ENCODE measurements at places on chromosomes 13 and 19. TPM values are rescaled to one million over a fixed set of nuclear protein-coding genes. Genes with fewer than 3 reads are reported as not detected.

GRCh38 chr13:111017755-111018459, 97.2 kb upstream of the ARHGEF7 start:
- H3K36me3 ChIP-seq, result peaks cover 2% of the 10 kb centered on the region
- H3K27ac ChIP-seq, result no peak overlapping the region
- H3K4me3 ChIP-seq, result no peak overlapping the region
- DNase-seq, result no peak

- H3K27ac ChIP-seq, result peak overlapping the region; percentile 9
- peak; percentile 73 for DNase-seq
- peaks cover 2% of the 10 kb centered on the region for H3K27me3 ChIP-seq
Measured at GRCh38 chr19:6126335-6126974, 9.0 kb upstream of the ACSBG2 start.

DNA sequence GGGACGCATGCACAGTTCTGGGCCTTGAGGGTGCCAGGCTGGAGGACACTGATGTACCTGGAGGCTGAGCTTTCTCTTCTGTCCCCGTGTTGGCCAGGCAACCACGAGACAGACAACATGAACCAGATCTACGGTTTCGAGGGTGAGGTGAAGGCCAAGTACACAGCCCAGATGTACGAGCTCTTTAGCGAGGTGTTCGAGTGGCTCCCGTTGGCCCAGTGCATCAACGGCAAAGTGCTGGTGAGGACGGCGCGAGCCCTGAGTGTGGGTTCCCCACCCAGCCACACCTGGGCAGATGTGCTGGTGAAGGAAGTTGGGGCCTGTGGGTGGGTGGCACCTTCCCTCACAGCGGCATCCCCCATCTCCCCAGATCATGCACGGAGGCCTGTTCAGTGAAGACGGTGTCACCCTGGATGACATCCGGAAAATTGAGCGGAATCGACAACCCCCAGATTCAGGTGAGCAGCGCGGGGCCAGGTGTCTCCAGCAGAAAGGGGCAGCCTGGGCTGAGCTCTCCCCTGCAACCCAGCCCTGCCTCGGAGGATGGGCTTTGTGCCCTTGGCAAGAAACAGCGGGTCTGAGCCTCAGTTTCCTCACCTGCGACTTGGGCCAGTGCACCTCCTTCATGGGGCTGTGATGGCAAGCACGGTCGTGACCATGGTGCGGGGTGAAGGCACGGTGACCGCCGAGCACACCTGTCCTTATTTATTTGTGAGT, 26.2 kb downstream of the CCDC8 start:
- H3K27ac ChIP-seq, result no peak overlapping the region
- no peaks in the 10 kb centered on the region for H3K4me1 ChIP-seq
- no peaks in the 10 kb centered on the region for H3K27me3 ChIP-seq
- H3K4me3 ChIP-seq, result no peak overlapping the region

The GAPDHS gene
- total RNA-seq, result not detected

The ITGBL1 gene
- not detected for total RNA-seq

The SCAF1 gene
- total RNA-seq, result 75.0 TPM

GRCh38 chr13:43936647-43937046, 56.9 kb downstream of the LACC1 start:
- no peak overlapping the region for H3K27ac ChIP-seq
- no peaks in the 10 kb centered on the region for H3K36me3 ChIP-seq
- no peak overlapping the region for H3K4me3 ChIP-seq
- H3K4me1 ChIP-seq, result no peaks in the 10 kb centered on the region

- no peak overlapping the region for H3K27ac ChIP-seq
- no peaks in the 10 kb centered on the region for H3K27me3 ChIP-seq
- no peaks in the 10 kb centered on the region for H3K36me3 ChIP-seq
- H3K4me1 ChIP-seq, result no peaks in the 10 kb centered on the region
- no peak for DNase-seq
- no peak overlapping the region for H3K4me3 ChIP-seq
Measured at GRCh38 chr13:61470786-61471185, 55.1 kb upstream of the PCDH20 start.

GRCh38 chr19:50505856-50506611, 5.0 kb downstream of the JOSD2 start:
- H3K36me3 ChIP-seq, result peaks cover 15% of the 10 kb centered on the region
- H3K27me3 ChIP-seq, result no peaks in the 10 kb centered on the region
- no peak for DNase-seq
- peaks cover 15% of the 10 kb centered on the region for H3K4me1 ChIP-seq
- no peak overlapping the region for H3K4me3 ChIP-seq
- H3K27ac ChIP-seq, result no peak overlapping the region

DNA sequence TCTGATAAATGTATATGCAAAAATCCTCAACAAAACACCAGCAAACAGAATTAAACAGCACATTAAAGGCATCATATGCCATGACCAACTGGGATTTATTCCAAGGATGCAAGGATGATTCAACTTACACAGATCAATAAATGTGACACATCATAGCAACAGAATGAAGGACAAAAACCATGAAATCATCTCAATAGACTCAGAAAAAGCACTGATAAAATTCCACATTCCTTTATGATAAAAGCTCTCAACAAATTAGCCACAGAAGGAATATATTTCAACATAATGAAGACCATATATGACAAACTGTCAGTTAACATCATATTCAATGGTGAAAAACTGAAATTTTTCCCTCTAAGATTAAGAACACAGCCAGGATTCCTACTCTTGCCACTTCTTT, 691.6 kb downstream of the DIAPH3 start:
- no peak overlapping the region for H3K4me3 ChIP-seq
- H3K36me3 ChIP-seq, result no peaks in the 10 kb centered on the region
- no peak overlapping the region for H3K27ac ChIP-seq
- no peaks in the 10 kb centered on the region for H3K4me1 ChIP-seq
- H3K27me3 ChIP-seq, result peaks cover 6% of the 10 kb centered on the region

DNA sequence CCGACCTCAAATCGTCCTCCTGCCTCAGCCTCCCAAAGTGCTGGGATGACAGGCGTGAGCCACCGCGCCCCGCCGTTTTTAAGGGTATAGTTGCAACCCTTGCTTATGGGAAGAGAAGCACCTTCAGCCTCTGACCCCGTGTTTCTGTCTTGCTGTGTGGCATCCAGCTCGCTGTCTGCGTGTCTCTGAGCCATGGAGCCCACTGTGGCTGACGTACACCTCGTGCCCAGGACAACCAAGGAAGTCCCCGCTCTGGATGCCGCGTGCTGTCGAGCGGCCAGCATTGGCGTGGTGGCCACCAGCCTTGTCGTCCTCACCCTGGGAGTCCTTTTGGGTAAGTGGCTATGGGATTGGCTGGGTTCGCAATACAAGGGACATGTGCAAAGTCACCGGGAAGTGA, 29.5 kb downstream of the TMPRSS9 start:
- no peak overlapping the region for H3K4me3 ChIP-seq
- peaks cover 8% of the 10 kb centered on the region for H3K27me3 ChIP-seq
- no peak overlapping the region for H3K27ac ChIP-seq
- no peaks in the 10 kb centered on the region for H3K36me3 ChIP-seq
- DNase-seq, result no peak

GRCh38 chr19:8459520-8460270, 14.9 kb downstream of the HNRNPM start:
- no peak for DNase-seq
- no peaks in the 10 kb centered on the region for H3K27me3 ChIP-seq
- H3K4me1 ChIP-seq, result peaks cover 44% of the 10 kb centered on the region

DNA sequence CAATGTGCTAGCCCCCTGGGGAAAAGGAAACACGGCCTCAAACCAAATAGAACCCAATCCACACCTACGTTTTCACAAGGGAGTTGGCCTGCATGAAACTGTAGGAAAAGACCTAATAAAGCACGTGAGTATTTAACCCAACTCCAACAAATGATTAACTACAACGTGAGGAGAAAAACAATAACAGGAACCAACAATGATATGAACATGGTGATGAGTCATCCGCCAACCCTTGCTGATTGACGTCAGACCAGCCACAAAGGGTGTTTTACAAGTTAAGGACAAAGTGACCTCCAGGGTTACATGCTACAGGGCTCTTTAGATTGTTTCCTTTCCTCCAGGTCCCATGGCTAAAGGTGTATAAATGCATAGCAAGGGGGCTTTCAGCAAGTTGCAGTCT, 460.5 kb downstream of the COG6 start:
- peaks cover 22% of the 10 kb centered on the region for H3K4me1 ChIP-seq
- H3K36me3 ChIP-seq, result peaks cover 5% of the 10 kb centered on the region
- H3K4me3 ChIP-seq, result peak overlapping the region; percentile 48
- peak overlapping the region; percentile 89 for H3K27ac ChIP-seq
- no peaks in the 10 kb centered on the region for H3K27me3 ChIP-seq

GRCh38 chr19:11577451-11578257, at the start of gene ACP5:
TSS of gene ACP5 (minus strand) at chr19:11577645. CDS start at chr19:11577317, 328 bp downstream.
- peaks cover 2% of the 10 kb centered on the region for H3K36me3 ChIP-seq
- H3K27me3 ChIP-seq, result no peaks in the 10 kb centered on the region
- H3K4me3 ChIP-seq, result peak within 1 kb of the TSS; percentile 77
- peaks cover 22% of the 10 kb centered on the region for H3K4me1 ChIP-seq
- DNase-seq, result no peak

DNA sequence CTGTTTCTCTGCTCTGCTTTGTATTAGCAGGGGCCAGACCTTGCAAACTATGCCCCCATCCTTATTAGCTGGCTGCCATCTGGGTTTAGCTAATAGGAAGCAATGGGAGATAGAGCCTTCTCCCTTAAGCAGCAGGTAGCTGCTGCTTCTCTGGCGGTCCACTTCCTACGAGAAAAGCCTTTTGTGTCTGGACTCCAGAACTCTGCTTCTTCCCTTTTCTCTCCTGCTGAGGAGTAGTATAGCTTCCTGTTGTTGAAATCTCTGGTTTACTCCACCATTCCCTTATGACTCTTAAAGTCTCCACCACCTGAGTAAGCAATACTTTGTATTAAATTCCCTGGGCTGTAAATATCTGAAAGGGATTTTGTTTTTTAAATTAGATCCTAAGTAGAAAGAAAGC, 147.1 kb downstream of the DNAJC15 start:
- peak; percentile 31 for DNase-seq
- no peak overlapping the region for H3K4me3 ChIP-seq
- H3K4me1 ChIP-seq, result no peaks in the 10 kb centered on the region
- no peak overlapping the region for H3K27ac ChIP-seq
- H3K27me3 ChIP-seq, result peaks cover 8% of the 10 kb centered on the region
- H3K36me3 ChIP-seq, result no peaks in the 10 kb centered on the region

GRCh38 chr13:100447831-100448230, 140.8 kb downstream of the GGACT start:
- no peak overlapping the region for H3K27ac ChIP-seq
- no peak for DNase-seq
- H3K36me3 ChIP-seq, result peaks cover 6% of the 10 kb centered on the region
- peaks cover 5% of the 10 kb centered on the region for H3K4me1 ChIP-seq
- H3K4me3 ChIP-seq, result no peak overlapping the region

- no peak overlapping the region for H3K27ac ChIP-seq
- H3K4me1 ChIP-seq, result no peaks in the 10 kb centered on the region
- peaks cover 12% of the 10 kb centered on the region for H3K27me3 ChIP-seq
- H3K4me3 ChIP-seq, result no peak overlapping the region
- DNase-seq, result no peak
Measured at GRCh38 chr13:39266426-39266825, 228.2 kb downstream of the NHLRC3 start.

GRCh38 chr19:4636151-4636717, 3.1 kb upstream of the TNFAIP8L1 start:
- peaks cover 2% of the 10 kb centered on the region for H3K36me3 ChIP-seq
- DNase-seq, result peak; percentile 95
- no peaks in the 10 kb centered on the region for H3K27me3 ChIP-seq
- peaks cover 35% of the 10 kb centered on the region for H3K4me1 ChIP-seq
- H3K27ac ChIP-seq, result no peak overlapping the region

The CEACAM3 gene
- not detected for total RNA-seq

DNA sequence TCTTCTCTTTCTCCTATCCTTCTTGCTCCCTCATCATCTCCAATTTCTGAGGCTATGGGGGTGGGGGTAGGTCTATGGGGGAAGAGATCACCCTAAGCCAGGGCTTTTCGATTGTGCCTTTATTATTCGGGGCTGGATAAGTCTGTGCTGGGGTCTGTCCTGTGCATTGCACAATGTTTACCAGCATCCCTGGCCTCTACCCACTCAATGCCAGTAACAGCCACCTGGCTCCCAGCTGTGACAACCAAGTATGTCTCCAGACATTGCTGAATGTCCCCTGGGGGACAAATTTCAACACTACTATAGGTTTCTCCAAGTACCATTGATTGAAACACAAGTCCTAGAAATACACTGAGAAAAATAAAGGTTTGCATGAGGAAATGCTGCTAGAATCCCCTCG, 13.2 kb downstream of the CBY2 start:
- no peak for DNase-seq
- H3K27me3 ChIP-seq, result peaks cover 6% of the 10 kb centered on the region
- H3K4me3 ChIP-seq, result no peak overlapping the region
- H3K27ac ChIP-seq, result no peak overlapping the region
- no peaks in the 10 kb centered on the region for H3K4me1 ChIP-seq
- no peaks in the 10 kb centered on the region for H3K36me3 ChIP-seq

DNA sequence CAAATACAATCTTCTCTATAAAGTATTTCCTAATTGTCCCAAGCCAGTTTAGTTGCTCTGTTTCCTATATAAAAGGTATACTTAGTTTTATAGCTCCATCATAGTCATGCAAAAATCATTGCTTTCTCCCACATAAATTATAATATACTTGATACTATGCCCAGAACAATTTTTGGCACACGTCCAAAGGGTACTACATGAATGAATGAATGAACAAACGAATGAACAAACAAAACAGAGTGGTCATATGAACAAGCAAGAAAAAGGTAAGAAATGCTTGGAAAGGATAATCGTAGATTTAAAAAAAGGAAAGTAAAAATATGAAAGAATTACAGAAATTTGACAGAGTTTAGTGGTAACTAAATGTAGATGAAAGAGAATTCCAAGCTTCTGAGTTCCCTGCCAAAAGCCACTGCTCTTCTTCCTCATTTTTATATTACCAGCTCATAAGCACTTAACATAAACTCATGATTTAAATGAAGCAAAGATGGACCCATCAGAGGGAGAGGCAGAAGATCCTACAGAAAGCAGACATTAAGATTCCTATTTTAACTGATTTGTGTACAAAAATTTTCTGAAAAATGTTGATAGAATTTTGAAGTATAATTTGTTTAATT, 123.2 kb downstream of the ENOX1 start:
- no peak overlapping the region for H3K4me3 ChIP-seq
- peaks cover 8% of the 10 kb centered on the region for H3K4me1 ChIP-seq
- peaks cover 8% of the 10 kb centered on the region for H3K27me3 ChIP-seq
- H3K36me3 ChIP-seq, result no peaks in the 10 kb centered on the region
- no peak for DNase-seq

The ASF1B gene
- 90.2 TPM for total RNA-seq

DNA sequence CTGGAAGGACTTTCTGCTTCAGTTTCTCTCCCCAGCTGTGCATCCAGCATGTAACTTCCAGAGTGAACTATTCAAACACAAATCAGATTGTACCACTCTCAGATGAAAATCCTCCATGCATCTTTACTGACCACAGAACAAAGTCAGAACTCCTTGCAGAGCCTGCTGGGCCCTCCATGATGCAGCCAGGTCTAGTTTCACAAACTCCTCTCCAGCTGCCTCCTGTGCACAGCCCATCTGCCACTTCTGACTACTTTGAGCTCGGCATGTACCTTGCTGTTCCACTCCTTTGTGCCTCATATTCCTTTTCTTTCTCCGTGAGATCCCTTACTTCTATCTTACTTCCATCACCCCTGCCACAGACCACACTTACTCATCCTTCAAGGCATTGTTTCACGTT, 31.4 kb downstream of the NALCN start:
- H3K27ac ChIP-seq, result no peak overlapping the region
- no peaks in the 10 kb centered on the region for H3K36me3 ChIP-seq
- H3K4me1 ChIP-seq, result no peaks in the 10 kb centered on the region
- DNase-seq, result no peak
- no peak overlapping the region for H3K4me3 ChIP-seq

The PSG2 gene
- not detected for total RNA-seq

The PPM1N gene
- 1.3 TPM for total RNA-seq

The LAIR1 gene
- 7.7 TPM for total RNA-seq

The CCDC122 gene
- 0.56 TPM for total RNA-seq

The ZNF616 gene
- 7.1 TPM for total RNA-seq

The ZNF439 gene
- 3.3 TPM for total RNA-seq

Data from activated CD4-positive, alpha-beta T cell treated with anti-CD3 and anti-CD28 coated beads, Interleukin-2, amount 10 ng/mL, durations not matched to agents 24 days and 14 days (primary cell).